Bone marrow (tissue), 2 donors: ENCODE measurements at places on chromosomes 13 and 19.
A peak's percentile ranks its signal among the peaks of the same experiment; 100 is the strongest.

GRCh38 chr13:36666477-36667229, 7.2 kb upstream of the SERTM1 start:
- DNase-seq = no peak

GRCh38 chr19:41408256-41408655, 10.6 kb downstream of the BCKDHA start:
- no peak for DNase-seq

- peak; percentile 99 for DNase-seq
These were observed at the start of gene MRPL54 for GRCh38 chr19:3762501-3763459. MRPL54 (plus strand) TSS chr19:3762682; CDS start chr19:3762701, 19 bp downstream.

- no peak for DNase-seq
These were observed 97.0 kb upstream of the RNF113B start for GRCh38 chr13:98273824-98274742.

DNA sequence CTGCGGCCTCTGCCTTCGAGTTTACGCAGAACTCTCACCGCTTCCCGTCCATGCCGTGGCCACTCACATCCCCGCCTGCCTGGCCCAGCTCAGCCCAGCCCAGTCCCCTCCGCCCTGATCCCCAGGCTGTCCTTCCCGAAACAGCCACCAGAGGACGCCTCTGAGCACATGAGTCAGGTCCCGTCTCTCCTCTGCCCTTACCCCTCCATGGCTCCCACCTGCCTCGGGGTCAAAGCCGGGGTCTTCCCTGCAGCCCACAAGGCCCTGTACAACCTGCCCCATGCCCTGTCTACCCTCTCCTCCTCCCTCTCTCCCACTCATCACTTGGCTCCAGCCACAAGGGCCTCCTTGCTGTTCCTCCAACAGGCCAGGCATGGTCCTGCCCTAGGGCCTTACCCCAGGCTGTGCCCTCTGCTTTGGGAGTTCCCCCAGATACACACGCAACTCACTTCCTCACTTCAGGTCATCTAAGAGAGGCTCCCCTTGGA, 8.1 kb upstream of the SEMA6B start:
- peak; percentile 53 for DNase-seq

DNA sequence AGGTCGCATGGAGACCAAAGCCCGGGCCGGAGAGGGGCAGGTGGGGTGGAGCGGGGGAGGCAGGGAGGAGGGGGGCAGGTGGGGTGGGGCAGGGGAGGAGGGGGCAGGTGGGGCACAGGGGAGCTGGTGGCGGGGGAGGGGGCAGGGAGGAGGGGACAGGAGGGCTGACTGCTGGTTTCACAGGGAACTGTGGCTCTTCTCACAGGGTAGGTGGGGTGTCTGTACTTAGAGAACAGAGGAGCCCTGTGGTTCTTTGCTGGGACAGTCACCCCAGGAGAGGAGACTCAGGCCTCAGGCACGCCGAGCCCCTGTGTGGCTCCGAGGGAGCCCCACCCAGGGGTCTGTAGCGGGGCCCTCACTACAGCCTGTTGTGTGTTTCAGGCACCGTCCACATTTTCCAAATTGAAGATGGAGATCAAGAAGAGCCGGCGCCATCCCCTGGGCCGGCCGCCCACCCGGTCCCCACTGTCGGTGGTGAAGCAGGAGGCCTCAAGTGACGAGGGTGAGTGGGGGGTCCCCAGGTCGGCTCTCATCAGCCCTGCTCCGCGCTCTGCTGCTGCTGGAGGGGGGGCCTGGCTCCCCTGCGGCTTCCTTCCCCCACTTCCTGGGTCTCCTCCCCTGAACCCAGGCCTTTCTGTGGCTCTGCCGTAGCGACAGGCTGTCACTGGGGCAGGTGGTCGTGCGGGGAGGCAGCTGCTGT, 162.7 kb downstream of the KDM4B start:
- DNase-seq = no peak
